NCI-H1694 (cell line): ENCODE measurements at places on chromosomes 2 and 18.

DNA sequence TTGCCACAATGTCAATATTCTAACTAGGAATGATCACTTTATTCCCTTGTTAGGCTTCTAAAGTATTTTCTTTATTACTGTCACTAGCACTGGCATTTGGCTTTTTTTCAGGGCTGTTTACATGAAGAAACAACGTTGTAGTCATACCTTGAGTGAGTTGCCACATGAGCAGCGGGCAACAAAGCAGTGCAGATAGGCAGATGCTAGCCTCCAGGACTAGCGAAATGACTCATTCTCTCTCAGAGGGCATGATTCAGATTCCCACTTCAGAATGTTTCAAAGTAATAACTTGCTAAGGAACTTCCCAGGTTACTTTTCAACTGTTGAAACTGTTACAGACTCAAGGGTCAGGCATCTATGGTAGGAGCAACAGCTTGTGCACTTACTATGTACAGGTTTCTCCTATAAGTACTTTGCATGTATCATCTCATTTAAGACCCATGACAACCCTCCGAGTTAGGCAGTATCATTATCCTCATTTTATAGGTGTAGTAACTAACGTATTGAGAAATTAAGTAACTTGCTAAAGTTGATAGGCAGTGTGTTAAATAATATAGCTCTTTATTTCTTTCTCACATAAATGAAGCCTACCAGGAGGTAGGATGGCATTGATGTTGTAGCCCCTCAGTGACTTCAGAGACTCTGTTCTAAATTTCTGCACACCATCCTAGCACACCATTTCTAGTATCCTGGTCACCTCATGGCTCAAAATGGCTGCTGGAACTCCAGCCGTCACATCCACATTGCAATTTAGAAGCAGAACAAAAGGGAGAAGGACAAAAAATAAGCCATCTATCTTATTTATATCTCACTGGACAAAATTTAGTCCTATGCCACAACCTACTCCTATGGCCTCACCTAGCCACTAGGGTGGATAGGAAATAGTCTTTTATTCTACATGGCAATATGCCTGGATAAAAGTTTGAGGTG, 83.3 kb downstream of the ICOS start:
- no peak for DNase-seq

- DNase-seq = no peak
Measured at GRCh38 chr2:194182888-194183287, 1474.1 kb upstream of the SLC39A10 start.

GRCh38 chr2:169452080-169452479, 27.2 kb upstream of the BBS5 start:
- peak; percentile 66 for DNase-seq

DNA sequence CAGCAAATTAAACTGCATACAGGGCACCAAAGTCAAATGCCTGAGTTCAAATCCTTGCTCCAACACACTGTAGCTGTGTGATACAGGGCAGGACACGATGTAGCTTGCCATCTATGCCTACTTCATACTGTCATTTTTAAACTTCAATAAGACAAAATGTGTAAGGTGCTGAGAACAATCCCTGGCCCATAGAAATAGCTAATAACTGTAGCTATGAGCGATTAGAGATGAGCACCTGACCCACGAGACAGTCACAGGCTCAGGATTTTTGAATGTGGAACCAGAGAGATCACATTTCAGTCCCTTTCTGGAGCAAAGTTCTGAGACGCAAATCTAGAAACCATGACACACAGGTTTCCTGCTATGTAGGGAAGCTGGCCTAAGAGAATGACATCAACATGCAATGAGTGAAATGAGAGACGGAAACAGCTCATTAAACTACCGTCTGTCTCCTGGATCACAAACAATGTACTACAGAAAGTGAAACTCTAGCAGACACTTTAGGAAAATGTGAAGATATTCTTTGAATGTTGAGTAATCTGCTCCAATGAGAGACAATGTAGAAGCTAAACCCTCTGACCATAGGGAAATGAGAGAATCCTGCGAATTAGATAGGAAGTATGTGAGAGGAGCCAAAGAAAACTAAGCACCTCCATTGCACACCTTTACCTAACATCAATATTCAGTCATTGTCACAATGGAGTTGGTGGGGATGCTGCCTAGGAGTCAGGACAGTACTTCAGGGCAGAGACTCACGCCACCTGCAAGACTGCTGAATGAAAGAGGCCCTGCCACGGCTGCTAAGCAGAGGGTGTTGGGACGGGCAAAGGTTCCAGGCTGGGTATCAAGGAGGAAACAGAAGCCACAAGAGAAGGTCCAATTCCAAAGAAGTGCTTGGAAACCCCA, 25.5 kb downstream of the B4GALT6 start:
- DNase-seq = no peak

DNA sequence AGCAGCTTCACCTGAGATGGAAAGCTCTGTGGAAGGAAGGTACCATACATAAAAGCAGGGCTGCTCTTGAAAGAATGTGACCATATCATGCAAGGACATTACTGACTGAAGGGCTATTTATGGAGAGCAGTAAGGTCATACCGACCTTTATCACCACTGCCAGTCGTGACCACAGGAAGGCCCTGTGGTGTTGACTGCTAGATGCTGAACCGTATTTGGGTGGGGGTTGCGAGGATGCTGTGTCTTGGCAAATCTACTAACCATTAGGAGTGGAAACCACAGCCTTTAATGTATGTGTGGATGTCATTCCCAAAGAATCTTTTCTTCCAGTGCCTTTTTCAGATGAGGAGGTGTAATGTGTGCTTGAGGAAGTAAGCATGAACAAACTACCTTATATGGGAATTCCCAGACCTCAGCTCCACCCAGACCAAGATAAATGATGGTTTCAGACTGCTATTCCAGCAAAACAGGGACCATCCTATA, 60.8 kb downstream of the LIMS1 start:
- DNase-seq = no peak

DNA sequence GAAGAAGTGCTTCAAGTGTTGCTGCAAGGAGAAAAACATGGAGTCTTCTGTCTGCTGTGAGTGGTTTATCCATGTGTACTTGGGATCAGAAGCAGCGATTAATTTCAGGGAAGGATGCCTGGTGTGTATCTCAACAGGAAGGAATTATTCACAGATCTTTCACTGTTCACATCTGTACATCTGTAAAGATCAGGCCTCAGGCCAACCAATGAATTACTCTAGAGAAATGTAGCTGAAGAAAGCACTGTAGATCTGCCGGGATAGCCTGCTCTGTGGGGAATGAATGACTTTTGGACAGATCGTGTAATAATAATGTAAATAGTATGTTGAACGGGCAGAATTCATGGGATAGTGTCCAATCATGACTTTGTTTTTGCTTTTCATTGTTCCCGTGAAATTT, 54.0 kb upstream of the SPP2 start:
- no peak for DNase-seq

GRCh38 chr18:36012891-36013290, 40.4 kb downstream of the RMP24 start:
- no peak for DNase-seq

GRCh38 chr2:148885988-148886387, 11.0 kb downstream of the KIF5C start:
- DNase-seq = no peak

GRCh38 chr2:189561371-189562038, 19.1 kb downstream of the SLC40A1 start:
- DNase-seq = no peak

GRCh38 chr2:241931084-241931975, 61.8 kb downstream of the RTP5 start:
- no peak for DNase-seq

- no peak for DNase-seq
Measured at GRCh38 chr18:47054369-47054768, 18.9 kb upstream of the ELOA2 start.

- DNase-seq = no peak
Measured at GRCh38 chr2:161414042-161415033, 1.8 kb upstream of the TBR1 start.

- DNase-seq = no peak
Measured at GRCh38 chr2:212970132-212970531, 181.3 kb downstream of the IKZF2 start.
